ENCODE measurements at places on chromosomes 6 and 20.

GRCh38 chr6:105851606-105852005 is 234.5 kb upstream of the PRDM1 start:
- DNase-seq, result no peak

GRCh38 chr6:135257631-135258405 is 76.7 kb downstream of the MYB start:
- no peak for DNase-seq

- no peak for DNase-seq
These were observed 215.0 kb upstream of the SHLD1 start for GRCh38 chr20:5535125-5535756.

DNA sequence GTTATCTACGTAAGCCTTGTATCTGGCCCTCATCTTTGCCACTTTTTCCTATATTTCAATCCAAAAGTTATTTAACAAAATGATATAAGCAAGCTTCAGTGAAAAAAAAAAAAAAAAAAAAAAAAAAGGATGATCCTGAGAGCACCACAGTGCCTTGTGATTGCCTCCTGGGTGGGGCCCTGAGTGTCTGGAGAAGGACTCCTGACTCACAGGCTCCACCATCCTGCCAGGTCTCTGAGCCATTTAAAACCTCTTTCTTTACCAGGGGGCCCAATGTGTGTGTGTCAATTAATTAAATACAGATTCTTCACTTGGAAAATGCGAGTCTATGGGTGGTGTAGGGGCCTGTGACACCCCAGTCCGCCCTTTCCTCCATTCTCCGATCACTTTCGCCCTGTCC is 105.2 kb downstream of the SMOC2 start:
- DNase-seq, result no peak

GRCh38 chr6:36638579-36638978 is 39.9 kb upstream of the CDKN1A start:
- DNase-seq, result no peak

- DNase-seq, result no peak
These were observed 12.2 kb upstream of the SERPINB1 start for GRCh38 chr6:2853769-2854395.

- DNase-seq, result no peak
These were observed 112.1 kb upstream of the THBS2 start for GRCh38 chr6:169365567-169366257.

DNA sequence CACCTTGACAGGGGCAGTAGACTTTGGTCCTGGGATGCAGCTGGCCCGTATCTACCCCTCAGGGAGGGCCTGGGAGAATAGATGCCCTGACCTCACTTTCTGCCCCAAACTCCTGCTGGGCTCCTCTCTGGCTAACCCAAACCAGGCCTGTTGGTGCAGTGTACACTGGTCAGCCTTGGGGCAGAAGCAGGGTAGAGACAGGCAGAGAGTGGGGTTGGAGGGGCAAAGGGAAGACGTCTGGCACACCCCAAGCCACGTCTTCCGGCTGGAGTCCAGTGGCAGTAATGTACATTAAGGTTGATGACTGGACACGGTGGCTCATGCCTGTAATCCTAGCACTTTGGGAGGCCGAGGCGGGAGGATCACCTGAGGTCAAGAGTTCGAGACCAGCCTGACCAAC is 9.3 kb downstream of the DDR1 start:
- DNase-seq, result no peak

- DNase-seq, result no peak
These were observed 3.8 kb downstream of the GCM1 start for GRCh38 chr6:53144802-53145201.

GRCh38 chr6:79608334-79609224 is 22.6 kb upstream of the SH3BGRL2 start:
- DNase-seq, result no peak

- no peak for DNase-seq
These were observed 201.5 kb downstream of the ZFAND3 start for GRCh38 chr6:38021029-38021428.

DNA sequence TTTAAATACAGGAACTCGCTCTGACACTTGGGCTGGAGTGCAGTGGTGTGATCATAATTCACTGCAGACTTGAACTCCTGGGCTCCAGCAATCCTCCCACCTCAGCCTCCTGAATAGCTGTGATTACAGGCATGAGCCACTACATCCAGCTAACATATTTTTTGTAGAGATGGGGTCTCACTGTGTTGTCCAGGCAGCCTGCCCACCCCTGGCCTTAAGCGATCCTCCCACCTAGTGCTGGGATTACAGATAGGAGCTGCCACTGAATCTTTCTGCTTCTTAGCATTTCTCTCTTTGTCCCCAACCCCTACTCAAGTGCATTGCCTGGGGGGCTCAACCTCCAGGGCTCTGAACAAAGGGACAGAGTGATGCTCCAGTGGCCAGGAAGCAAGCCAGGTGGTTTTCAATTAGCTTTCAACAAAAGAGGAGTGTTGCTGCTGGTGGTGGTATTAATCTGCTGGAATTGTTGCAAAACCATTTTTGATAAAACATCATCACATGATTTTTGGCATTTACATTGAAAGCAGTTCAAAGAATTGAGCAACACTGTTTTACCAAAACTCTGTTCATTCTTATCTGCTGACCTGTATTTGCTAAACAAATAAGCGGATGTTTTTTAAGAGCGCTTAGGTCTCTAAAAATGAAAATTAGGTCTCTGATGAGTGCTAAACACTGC is 40.4 kb upstream of the BPIFA2 start:
- DNase-seq, result no peak

- no peak for DNase-seq
These were observed 10.6 kb downstream of the HCRTR2 start for GRCh38 chr6:55184782-55185530.

DNA sequence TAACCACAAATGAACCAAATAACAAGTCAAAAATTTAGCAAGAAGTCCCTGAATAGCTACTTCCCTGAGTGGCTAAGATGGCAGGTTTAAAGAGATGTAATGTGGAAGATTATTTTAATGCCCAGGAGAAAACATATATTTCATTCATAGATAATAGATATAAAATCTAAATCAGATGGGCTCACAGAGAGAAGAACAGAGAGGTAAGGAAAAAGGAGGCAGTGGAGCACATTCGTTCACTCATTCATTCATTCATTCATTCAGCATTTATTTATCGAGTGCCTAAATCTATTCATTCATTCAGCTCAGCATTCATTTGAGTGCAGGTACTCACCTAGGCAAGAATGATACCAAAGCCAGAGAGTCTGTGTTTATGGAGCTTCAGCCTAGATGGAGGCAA is 32.1 kb upstream of the IYD start:
- DNase-seq, result no peak

DNA sequence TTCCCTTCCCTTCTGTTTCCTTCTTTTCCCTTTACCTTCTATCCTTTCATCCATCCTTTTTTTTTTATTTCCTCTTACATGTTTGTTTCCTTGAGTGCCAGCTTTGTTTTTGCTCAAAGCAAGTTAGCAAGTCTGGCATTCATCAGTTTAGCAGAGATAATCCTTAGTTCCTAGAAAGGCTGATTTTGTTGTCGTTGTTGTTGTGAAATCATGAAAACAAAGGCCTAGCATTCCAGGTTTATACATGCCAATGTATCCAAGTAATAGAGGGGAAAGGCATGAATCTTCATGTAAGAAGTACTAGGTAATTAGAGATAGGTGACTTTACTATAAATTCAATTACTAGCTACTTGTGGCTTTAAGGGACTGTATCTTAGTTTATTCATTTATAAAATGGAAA is 45.9 kb downstream of the TFAP2B start:
- DNase-seq, result no peak

DNA sequence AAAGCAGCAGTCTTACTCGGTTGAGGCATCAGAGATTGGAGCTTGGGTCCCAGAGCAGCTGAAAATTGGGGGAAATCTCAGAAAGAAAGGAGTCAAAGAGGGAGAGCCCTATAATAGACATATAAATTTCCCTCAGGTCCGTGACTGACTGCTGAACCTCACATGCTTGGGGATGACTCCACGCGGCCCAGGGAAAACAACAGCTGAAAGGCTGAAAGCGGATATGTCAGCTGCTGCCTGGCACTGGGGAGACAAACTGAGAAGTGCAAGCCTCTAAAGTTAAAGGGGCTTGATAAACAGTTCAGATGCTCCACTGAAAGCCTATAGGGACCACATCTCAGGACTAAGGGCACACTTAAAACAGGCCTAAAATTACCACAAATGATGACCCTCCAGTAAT is 255.9 kb upstream of the RIN2 start:
- no peak for DNase-seq

DNA sequence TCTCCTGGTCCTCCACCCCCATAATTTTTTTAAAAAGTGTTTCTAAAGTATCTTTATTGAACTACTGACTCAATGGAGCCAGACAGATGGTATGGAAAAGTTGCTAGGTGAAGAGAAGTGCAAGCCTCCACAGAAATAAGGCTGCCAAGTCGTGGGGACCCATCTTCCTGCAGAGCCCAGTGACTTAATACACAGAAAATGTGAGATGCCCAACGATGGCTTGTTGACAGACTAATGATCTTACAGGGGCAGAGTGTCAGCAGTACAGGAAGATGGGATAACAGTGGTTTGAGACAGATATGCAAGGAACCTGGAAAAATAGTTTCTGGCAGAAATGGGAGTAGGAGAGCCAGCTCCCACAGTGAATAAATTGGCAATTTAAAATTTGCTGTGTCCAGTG is 43.3 kb downstream of the FYN start:
- no peak for DNase-seq

DNA sequence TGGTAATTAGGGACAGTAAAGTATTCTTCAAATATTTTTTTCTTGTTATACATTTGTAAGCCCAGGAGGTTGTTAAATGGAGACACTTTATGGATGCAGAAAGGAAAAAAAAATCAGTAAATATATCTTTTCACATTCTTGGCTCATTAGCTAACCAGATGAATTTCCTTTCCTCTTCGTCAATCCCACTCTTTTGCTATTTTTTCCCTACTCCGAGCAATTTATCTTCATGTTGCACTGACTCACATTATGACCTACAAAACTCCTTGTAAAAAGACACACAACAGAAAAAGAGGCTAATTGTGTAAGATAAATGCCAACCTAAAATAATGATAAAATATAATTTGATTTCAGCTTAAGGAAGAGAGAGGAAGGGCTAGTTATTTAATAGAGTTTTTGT is 472.9 kb upstream of the ZNF337 start:
- DNase-seq, result no peak

DNA sequence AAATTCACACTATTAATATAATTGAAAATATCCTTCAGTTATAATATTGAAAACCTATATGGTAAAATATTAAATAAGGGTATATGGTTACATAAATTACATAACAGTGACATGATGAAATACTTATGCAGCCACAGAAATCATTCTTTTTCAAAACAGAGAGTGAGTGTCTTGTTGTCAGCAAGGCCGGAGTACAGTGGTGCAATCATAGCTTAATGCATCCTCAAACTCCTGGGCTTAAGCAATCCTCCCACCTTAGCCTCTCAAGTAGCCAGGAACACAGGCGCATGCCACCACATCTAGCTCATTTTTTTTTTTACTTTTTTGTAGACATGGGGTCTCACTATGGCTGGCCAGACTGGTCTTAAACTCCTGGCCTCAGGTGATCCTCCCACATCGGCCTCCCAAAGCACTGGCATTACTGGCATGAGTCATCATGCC is 40.4 kb downstream of the FAM8A1 start:
- no peak for DNase-seq

DNA sequence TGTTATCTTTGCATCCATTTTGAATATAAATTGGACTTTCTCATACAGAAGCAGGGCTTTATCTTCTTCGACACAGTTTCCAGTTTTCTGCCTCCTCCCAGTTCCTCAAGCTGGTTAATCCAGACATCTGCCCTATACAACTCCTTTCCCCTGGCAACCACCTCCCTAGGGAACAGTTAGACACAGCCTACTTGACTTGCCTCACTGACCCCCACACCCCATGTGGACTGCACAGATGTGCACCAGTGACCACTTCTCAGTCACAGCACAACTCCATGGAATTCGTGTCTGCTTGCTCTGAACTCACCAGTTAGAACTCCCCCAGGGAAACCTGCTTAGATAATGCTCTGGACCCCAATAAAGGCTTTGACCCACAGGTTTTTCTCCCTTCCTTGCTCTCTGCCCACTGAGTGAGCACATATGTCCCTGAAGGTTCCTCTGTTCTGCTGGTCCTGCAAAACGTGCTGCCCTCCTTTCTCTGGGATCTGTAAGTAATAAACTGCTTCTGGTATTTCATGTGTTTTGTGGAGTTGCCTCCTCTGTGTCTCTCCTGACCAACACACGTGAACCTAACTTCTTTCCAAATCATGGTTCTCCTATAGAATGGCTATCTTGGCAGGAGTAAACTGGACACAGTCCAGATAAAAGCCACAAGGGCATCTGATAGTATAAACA is 351.2 kb downstream of the CD83 start:
- no peak for DNase-seq

GRCh38 chr6:27804851-27805250 is 107.3 kb downstream of the OR2B2 start:
- no peak for DNase-seq

GRCh38 chr20:39130627-39131026 is 168.5 kb downstream of the DHX35 start:
- DNase-seq, result no peak

DNA sequence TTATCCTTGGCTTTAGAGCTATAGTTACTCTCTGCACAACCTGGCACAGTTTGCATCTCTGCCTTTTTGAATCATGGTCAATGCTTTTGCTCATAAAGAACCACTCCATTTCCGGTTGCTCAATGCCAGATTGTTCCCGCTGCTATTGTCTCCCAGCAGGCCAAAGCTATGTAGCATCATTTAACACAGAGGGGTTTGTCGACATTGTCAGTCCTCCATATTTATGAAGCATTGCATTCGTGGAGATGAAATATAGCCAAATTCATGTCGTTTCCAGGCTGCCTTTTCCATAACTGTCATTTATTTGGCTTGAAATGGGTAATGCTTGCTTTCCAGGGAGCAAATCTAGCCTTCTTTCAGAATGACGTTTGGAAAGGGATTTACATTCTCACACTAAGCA is 598.8 kb downstream of the EPHA7 start:
- no peak for DNase-seq
